Panc1 (cell line): ENCODE measurements at places on chromosomes 5 and 9.

GRCh38 chr9:107239474-107239873, 43.6 kb upstream of the RAD23B start:
- DNase-seq, result no peak

GRCh38 chr9:89372230-89372816, 54.0 kb downstream of the SECISBP2 start:
- no peak for DNase-seq

GRCh38 chr5:92916036-92916435, 665.0 kb downstream of the NR2F1-AS1 start:
- no peak for DNase-seq

- no peak for DNase-seq
Observed at GRCh38 chr5:171619744-171620143, 165.9 kb upstream of the SMIM23 start.

- DNase-seq, result no peak
Observed at GRCh38 chr5:142823126-142823525, 52.9 kb downstream of the ARHGAP26 start.

- no peak for DNase-seq
Observed at GRCh38 chr9:35726931-35727330, 5.1 kb downstream of the TLN1 start.

GRCh38 chr5:116861666-116862065, 287.0 kb upstream of the SEMA6A start:
- DNase-seq, result no peak

DNA sequence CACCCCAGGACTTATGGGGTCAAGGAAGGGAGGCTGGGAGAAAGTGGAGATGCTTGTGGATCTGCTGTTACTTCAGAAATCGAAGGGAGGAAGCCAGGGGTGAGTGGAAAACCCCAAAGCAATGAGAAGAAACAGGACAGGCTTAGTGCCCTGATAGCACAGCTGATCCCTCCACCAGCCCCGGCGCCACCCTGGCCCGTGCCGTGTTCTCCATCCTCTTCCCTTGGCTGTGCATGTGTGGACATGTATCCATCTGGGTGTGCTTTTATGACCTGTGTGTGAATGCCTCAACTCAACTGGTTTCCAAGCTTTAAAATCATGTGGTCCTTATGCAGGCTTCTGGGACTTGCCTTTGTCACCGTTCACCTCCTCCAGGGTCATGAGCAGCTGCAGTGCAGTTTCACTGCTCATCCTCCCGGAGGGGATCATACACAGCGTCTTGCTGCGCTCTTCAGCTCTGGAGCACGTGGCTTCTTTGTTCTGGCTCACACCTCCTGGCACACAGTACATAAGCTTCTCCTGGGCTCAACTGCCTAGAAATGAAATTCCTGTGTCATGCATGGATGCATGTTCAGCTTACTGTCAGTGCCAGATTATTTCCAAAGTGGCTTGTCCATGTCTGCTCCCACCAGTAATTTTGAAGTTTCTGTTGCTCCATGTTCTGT, 58.2 kb downstream of the IPPK start:
- no peak for DNase-seq

DNA sequence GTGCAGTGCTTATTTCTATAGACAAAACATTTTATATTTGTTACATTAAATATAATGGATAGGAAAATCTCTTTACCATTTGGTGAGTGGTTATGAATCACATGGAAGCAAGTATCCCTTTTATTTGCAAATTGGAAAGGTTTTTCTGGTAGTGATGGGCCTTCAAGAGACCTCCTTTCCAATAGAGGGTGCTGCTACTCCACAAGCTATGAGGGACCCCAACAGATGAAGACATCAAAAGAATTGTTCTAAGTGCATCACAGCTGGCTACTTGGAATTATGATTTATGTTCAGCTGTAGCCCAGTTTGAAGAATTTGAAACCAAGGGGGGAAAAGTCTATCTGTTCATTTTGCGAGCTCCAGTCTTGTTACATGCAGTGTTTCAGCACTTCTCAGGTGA, 493.7 kb upstream of the SGCD start:
- no peak for DNase-seq

GRCh38 chr9:77916410-77916819, 115.2 kb downstream of the GNAQ start:
- no peak for DNase-seq

GRCh38 chr5:76180814-76181805, 97.9 kb downstream of the SV2C start:
- DNase-seq, result no peak

DNA sequence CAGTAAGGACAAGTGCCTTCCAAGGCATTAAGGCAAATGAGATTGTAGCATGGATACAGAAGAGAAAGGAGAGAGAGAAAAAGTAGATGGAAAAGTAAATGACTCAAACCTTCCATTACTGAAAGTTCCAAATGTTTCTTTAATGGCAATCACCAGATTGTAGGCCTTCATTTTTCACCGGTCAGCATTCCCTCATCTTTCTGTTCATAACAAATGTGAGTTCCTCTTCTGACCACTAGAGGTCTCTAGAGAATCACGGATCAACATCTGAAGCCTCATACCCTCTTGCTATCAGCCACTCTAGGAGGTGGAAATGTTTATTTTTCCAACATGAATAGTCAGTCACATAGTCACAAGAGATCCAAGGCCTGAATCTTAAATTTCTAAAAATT, 73.6 kb upstream of the RPS23 start:
- peak; percentile 52 for DNase-seq

- no peak for DNase-seq
Observed at GRCh38 chr9:137240318-137240840, 708 bp upstream of the TUBB4B start.

- no peak for DNase-seq
Observed at GRCh38 chr5:54229041-54229780, 81.2 kb downstream of the ARL15 start.

GRCh38 chr5:150152636-150153462, 2.8 kb downstream of the PDGFRB start:
- DNase-seq, result no peak

DNA sequence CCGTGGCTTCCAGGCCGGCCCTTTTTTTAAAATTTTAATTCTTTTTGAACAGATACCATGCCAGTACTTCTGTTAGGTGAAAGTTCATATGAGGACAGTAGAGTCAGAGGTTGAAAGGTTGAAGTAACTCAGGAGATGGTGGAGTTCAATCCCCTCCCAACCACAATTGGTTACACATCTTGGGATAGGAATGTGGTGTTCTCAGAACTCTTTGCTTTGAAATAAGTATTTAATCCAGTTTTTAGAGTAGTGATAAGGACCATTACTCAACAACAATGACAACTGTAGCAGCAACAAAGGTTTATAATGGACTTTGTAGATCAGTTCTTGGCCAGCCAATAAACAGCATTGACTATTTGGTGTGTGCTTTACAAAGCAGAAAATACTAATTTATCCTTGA, 116.0 kb downstream of the ARHGAP26 start:
- no peak for DNase-seq

GRCh38 chr5:38347896-38348295, 89.5 kb downstream of the EGFLAM start:
- DNase-seq, result no peak

GRCh38 chr9:131117762-131118145, 7.6 kb upstream of the NUP214 start:
- DNase-seq, result no peak

- DNase-seq, result no peak
Observed at GRCh38 chr5:164975986-164976385, 1470.6 kb downstream of the MAT2B start.

DNA sequence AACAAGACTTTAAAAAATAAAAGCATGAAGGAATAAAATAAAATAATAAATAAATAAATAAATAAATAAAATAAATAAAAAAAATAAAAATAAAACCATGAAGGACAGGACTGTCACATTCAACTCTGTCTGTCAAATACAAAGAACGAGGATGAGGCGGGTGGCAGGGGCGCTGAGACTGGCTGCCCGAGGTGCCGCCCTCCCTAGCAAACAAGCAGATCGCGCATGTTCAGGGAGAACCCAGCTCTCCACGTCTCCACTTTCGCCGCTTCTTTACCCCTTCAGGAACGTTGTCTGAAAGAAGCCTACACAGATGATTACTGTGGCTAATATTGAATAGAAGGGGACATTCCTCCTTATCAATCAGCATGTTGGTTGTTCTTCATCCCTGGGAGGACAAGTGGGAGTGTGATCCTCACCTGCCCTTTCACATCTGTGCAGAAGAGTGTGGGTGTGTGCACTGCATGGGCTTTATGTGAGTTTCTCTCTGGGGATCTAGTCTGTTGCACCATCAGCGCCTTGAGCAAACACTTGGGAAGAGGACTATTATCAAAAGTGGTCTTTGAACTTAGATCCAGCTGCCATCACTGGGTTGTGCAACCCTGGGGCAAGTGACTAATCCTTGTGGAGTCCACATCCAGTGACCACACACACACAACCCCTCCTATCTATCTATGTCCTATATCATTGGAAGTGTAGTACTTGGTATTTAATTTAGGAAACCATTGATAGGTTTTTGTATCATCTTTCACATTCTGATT, 399.2 kb downstream of the IRX2 start:
- no peak for DNase-seq

DNA sequence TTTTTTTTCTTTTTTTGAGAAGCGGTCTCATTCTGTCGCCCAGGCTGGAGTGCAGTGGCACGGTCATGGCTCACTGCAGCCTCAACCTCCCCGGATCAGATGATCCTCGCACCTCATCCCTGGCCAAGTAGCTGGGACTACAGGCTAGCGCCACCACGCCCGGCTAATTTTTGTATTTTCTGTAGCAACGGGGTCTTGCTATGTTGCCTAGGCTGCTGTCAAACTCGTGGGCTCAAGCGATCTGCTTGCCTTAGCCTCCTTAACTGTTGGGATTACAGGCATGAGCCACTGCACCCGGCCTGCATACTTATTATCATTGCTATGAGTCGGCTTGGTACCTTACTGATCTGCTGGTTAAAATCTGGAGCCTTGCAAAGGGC, 790 bp upstream of the IARS1 start:
- DNase-seq, result no peak

DNA sequence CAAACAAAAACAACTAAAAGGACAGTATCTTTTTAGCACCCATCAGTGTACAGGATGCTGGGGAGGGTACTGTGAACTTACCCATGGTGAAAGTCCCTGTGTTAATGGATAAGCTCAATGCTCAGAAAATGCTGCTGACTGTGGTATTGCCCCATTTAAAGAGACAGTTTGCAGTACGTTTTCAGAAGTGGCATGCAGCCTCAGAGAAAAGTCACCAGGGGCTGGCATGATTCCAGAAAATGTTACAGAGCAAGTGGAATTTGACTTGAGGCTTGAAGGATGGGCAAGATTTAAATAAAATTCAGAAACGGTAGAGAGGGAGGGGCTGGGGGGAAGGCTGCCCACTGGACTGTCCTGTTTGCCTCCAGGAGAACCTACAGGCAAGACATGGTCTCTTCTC, 7.2 kb downstream of the S1PR3 start:
- no peak for DNase-seq

GRCh38 chr5:63727583-63727982, 234.7 kb downstream of the HTR1A start:
- DNase-seq, result no peak

DNA sequence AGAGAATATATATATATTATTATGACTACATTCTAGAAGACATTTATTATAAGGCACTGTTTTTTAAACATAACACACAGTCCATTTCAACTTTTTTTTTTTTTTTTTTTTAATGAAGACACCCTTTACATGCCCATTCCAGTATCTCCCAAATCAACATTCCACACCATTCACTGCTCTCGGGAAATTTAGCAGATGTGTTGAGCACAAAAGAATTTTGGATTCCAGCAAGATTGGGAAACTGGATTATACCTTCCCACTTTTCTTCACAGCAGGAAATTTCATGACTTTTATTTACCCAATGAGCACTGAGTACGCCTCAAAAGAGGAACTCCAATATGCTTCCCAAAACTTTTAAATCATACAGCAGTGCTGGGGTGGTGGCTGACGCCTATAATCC, 333.6 kb upstream of the DAB2 start:
- no peak for DNase-seq

- no peak for DNase-seq
Observed at GRCh38 chr9:20532584-20532983, 89.7 kb downstream of the MLLT3 start.

GRCh38 chr9:81499021-81499454, 190.3 kb downstream of the TLE1 start:
- DNase-seq, result no peak

DNA sequence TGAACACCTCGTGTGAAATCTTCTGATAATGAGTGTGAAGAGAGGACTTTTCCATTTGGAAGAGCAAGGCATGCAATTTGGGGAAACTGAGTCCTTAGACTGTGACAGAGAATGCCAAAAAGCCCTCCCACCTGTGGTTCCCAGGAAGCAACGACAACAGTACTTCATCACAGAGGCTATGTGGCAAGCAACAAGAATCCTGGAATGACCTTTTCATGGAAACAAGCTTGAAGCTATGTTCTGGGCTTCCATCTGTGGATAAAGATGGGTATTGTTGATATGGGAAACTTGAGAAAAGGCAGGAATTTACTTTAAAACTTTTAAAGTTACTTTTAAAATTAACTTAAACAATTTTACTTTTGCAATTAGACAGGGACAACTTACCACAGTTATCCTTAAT, 131.2 kb upstream of the ANKH start:
- DNase-seq, result no peak

DNA sequence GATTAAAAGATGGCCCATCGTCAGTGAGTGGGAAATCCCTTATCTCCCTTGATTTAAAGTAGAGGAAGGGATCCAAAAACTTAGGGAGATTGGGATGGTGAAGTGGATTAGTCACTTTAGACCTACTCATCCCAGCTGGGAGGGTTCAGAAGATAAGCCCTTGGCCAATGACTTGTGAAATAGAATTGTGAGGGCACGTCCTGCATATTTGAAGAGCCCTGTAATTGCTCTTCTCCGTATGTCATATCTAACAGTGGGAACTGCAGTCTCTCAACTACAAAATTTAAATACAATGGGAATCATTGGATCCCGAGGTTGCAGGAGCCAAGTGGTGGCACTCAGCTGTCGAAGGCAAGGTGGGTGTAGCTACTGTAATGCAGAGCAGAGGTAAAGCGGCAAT, 65.4 kb upstream of the C9orf72 start:
- no peak for DNase-seq

- no peak for DNase-seq
Observed at GRCh38 chr5:32837211-32837610, 126.1 kb downstream of the NPR3 start.

DNA sequence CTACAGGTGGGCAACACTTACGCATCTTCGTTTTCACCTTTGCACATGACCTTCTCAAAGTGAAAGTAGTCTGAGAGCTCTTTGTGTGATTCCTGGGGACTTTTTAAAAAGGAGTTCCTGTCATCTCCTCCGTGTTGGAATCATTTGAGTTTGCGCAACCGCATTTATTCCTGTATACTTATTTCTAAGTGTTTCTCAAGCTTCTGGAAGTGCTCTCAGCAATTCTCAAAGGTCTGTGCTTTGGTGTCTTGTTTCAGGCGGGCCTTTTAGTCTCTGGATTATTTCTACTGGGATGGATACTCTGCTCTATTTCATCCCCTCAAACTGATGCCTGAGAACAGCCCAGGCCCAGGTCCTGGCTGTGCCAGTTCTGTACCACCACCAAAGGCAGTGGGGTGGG, 226.5 kb upstream of the TUT7 start:
- no peak for DNase-seq
